ENCODE measurements at places on chromosomes 3 and 15.

DNA sequence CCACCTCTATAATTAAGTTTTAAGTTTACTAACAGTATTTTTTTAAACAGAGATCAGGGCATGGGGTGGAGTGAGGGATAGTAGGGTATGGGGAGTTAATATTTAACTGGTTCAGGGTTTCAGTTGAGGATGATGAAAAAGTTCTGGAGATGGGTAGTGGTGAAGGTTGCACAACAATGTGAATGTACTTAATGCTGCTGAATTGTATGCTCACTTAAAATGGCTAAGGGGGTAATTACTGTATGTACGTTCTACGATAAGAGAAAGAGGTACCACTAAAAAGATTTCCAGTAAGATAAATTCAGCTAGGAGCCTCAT lies 101.4 kb downstream of the TNIK start:
- DNase-seq: no peak
- H3K27ac ChIP-seq: no peak overlapping the region
- H3K27me3 ChIP-seq: no peaks in the 10 kb centered on the region
- no peak overlapping the region for H3K4me3 ChIP-seq
- H3K4me1 ChIP-seq: no peaks in the 10 kb centered on the region
- H3K36me3 ChIP-seq: no peaks in the 10 kb centered on the region

DNA sequence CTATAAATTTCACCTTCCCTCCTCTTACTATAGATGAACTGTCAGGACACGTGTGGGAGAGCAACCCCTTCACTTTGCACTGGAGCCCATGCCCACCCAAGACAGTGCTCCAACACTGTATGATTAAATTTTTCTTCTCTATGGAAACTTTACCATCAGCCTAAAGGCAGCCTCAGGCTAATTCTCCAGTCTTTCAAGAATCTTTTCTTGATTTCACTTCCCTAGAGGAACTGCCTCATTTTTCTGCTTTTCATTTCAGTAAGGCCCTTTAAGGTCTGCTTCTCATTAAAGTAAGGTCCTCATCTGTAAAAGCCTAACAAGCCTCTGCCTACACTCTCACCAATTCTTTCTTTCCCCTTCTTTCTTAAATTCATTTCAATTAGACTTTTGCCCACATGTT lies 137.3 kb downstream of the KCNMB2 start:
- DNase-seq: no peak
- H3K4me3 ChIP-seq: no peak overlapping the region
- no peaks in the 10 kb centered on the region for H3K36me3 ChIP-seq

- H3K4me3 ChIP-seq: no peak overlapping the region
- no peak overlapping the region for H3K27ac ChIP-seq
- no peak for DNase-seq
- no peaks in the 10 kb centered on the region for H3K4me1 ChIP-seq
Measured at GRCh38 chr3:106877627-106878026, 499.6 kb upstream of the CCDC54 start.

- no peak overlapping the region for H3K4me3 ChIP-seq
- no peaks in the 10 kb centered on the region for H3K4me1 ChIP-seq
- no peak for DNase-seq
- H3K27ac ChIP-seq: no peak overlapping the region
- no peaks in the 10 kb centered on the region for H3K27me3 ChIP-seq
Measured at GRCh38 chr3:143563786-143564185, 284.5 kb downstream of the SLC9A9 start.

DNA sequence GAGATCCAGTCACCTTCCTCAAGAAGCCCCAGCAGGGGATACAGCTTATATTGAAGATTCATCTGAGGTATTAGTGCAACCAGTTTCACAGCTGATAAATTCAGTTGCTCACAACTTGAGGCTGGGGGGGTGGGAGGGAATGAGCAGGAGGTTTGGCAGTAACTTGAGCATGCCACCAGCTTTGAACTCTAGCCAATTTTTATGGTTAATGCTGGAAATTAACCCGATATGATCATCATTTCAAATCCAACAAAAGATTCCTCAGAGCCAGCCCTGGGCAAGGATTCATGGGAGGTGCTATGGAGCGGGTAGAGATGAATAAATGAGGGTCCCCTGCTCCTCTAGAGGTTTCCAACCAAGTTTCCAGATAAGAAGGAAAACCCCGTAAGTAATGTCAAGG lies 73.1 kb upstream of the HES1 start:
- DNase-seq: no peak
- no peak overlapping the region for H3K4me3 ChIP-seq
- H3K4me1 ChIP-seq: no peaks in the 10 kb centered on the region
- H3K27ac ChIP-seq: no peak overlapping the region
- no peaks in the 10 kb centered on the region for H3K27me3 ChIP-seq

DNA sequence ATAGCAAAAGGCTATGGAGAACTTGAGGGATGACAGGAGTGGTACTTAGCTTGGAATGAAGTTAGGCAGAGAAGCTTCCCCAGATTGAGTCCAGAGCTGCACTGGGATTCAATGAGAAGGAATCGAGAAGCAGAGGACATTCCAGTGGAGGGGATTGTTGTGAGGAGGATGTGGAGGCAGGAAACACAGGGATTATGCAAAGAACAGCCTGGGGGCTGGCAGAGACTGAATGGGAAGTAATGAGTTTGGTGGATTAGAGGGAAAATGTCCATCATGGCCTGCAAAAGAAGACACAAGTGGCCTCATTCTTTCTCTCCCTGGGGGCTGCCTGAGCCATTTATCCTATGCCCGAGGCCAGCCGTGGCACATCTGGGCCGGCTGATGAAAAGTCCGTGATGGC lies 20.5 kb upstream of the SCN10A start:
- H3K4me1 ChIP-seq: no peaks in the 10 kb centered on the region
- H3K27ac ChIP-seq: no peak overlapping the region
- no peaks in the 10 kb centered on the region for H3K27me3 ChIP-seq
- H3K36me3 ChIP-seq: no peaks in the 10 kb centered on the region
- no peak overlapping the region for H3K4me3 ChIP-seq

GRCh38 chr3:14561051-14561960 lies 21.2 kb upstream of the GRIP2 start:
- no peaks in the 10 kb centered on the region for H3K27me3 ChIP-seq
- no peak overlapping the region for H3K4me3 ChIP-seq
- H3K4me1 ChIP-seq: no peaks in the 10 kb centered on the region
- H3K27ac ChIP-seq: no peak overlapping the region
- no peaks in the 10 kb centered on the region for H3K36me3 ChIP-seq

- H3K27ac ChIP-seq: peak overlapping the region; percentile 50
- H3K27me3 ChIP-seq: peaks cover 7% of the 10 kb centered on the region
- DNase-seq: no peak
- H3K4me3 ChIP-seq: no peak overlapping the region
Measured at GRCh38 chr3:46406443-46406787, 451 bp downstream of the CCR5AS start.

DNA sequence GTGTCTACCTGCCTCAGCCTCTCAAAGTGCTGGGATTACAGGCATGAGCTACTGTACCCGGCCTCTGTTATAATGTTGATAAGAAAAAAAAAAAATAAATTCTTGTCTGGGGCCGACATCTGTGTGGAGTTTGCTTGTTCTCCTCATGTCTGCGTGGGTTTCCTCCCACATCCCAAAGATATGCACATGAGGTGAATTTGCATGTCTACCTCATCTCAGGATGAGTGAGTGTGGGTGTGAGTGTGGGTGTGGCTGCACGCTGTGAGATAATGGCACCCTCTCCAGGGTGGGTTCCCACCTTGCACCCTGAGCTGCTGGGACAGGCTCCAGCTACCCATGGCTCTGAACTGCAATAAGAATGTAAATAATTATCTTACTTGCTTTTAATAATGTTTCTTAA lies 25.9 kb upstream of the UACA start:
- H3K4me1 ChIP-seq: no peaks in the 10 kb centered on the region
- no peak overlapping the region for H3K27ac ChIP-seq
- no peaks in the 10 kb centered on the region for H3K27me3 ChIP-seq
- DNase-seq: no peak

GRCh38 chr3:141059816-141060215 lies 8.7 kb downstream of the SPSB4 start:
- H3K4me1 ChIP-seq: no peaks in the 10 kb centered on the region
- no peak overlapping the region for H3K4me3 ChIP-seq
- no peaks in the 10 kb centered on the region for H3K36me3 ChIP-seq
- no peaks in the 10 kb centered on the region for H3K27me3 ChIP-seq

DNA sequence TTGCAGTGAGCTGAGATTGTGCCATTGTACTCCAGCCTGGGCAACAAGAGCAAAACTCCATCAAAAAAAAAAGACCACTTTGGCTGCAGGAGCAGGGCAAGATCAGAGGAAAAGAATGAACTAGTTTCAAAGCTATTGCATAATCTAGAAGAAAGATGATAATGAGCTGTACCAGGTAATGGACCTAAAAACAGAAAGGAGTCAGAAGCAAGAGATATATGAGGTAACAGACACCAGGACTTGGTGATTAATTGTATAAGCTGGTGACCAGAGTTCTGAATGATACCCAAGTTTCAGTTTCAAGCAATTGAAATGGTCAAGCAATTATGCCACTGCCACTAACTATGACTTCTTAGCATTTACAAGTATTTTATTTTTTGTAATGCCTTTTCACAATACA lies 2.9 kb downstream of the POLQ start:
- no peak overlapping the region for H3K4me3 ChIP-seq
- no peaks in the 10 kb centered on the region for H3K4me1 ChIP-seq
- H3K27ac ChIP-seq: no peak overlapping the region

GRCh38 chr15:99176757-99177156 lies 71.9 kb downstream of the SYNM start:
- DNase-seq: no peak
- H3K27ac ChIP-seq: peak overlapping the region; percentile 45
- H3K36me3 ChIP-seq: no peaks in the 10 kb centered on the region
- H3K4me1 ChIP-seq: peaks cover 4% of the 10 kb centered on the region

DNA sequence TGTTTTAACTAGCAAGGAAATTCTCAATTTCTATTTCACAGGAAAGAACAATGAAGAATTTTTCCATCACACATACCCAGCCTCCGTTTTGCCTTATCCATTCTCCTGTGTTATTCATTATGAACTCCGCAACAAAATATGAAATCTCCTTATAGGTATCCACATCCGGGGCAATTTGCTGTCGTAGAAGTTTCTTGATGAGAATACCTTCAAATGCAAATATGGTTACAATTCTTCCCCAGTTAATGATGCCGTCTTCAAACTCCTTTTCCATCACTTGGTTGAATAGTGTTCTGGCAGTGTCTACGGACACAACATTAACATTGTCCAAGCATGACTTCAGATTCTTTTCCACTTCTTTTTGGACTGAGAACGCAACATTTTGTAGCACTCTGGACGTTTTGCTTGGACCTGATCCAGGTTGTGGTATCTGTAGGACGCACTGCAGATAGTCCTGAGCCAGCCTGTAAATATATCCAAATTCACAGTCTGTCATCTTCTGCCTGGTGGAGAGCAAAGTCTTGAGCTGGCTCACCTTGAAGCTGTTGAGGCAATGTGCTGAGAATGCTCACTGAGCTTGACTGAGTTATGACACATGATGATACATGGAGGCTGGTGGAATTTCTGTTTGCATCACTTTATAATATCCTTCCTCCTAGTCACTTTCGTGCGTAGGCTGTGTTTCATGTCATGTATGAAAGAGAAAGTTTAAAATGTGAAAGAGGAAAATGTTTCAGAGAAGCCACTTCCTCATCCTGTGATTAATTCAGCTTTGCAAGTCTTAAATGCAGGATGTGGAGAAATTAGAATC lies at the start of gene BCL2A1:
Gene BCL2A1, minus strand, starts transcription at position 573 of the 811 bp plus-strand sequence. Its CDS starts 77 bp downstream, at position 496.
- H3K27me3 ChIP-seq: no peaks in the 10 kb centered on the region
- no peak for DNase-seq
- no peak within 1 kb of the TSS for H3K4me3 ChIP-seq
- H3K36me3 ChIP-seq: no peaks in the 10 kb centered on the region
- no peaks in the 10 kb centered on the region for H3K4me1 ChIP-seq

- no peak for DNase-seq
- no peak overlapping the region for H3K27ac ChIP-seq
- H3K4me1 ChIP-seq: no peaks in the 10 kb centered on the region
- H3K27me3 ChIP-seq: no peaks in the 10 kb centered on the region
- peaks cover 7% of the 10 kb centered on the region for H3K36me3 ChIP-seq
Measured at GRCh38 chr3:195870937-195871336, 37.4 kb downstream of the TNK2 start.

- DNase-seq: no peak
- H3K36me3 ChIP-seq: no peaks in the 10 kb centered on the region
- H3K4me1 ChIP-seq: peaks cover 11% of the 10 kb centered on the region
- no peak overlapping the region for H3K4me3 ChIP-seq
- peak overlapping the region; percentile 75 for H3K27ac ChIP-seq
Measured at GRCh38 chr15:68384451-68385239, 47.3 kb downstream of the ITGA11 start.

GRCh38 chr15:92928225-92928750 lies 28.2 kb downstream of the CHD2 start:
- H3K4me3 ChIP-seq: no peak overlapping the region
- no peaks in the 10 kb centered on the region for H3K4me1 ChIP-seq
- H3K36me3 ChIP-seq: peaks cover 5% of the 10 kb centered on the region

DNA sequence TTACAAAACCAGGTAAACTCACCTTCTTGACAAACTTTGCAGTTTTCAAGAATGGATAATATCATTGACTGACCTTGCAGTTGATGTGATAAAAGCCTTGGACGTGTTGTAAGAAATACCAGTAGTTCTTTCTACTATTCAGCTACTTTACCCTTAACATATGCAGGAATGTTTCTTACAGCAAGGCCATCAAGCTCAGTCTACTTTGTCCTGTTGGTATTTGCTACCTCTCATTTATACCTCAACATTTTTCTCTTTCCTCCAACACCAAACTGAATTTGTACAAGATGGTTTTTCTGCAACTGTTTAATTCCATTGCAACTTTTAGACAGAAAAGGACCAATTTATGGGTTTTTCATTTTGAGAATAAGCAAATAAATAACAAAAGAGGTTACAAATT lies 147.4 kb upstream of the BCHE start:
- no peak overlapping the region for H3K27ac ChIP-seq
- H3K4me3 ChIP-seq: no peak overlapping the region
- no peaks in the 10 kb centered on the region for H3K4me1 ChIP-seq
- H3K36me3 ChIP-seq: no peaks in the 10 kb centered on the region

DNA sequence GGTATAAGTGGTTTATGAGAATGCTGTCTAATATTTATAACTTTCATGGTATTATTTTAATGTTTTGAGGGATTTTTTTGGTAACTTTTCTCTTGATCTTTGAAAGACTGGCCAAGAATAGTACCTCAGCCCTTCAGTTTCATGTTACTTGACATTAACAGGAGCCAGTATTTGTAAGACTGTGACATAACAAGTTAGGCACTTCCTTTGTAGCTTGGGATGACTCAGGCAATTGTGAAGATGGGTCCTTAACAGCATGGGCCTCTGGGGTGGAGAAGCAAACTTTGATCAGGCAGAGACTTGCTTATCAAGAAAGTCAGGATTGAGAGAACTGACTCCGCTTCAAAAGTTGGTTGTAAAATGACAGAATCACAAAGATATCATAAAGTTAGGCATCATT lies 9.5 kb downstream of the LRRC49 start:
- no peak for DNase-seq
- H3K4me1 ChIP-seq: no peaks in the 10 kb centered on the region
- H3K27me3 ChIP-seq: no peaks in the 10 kb centered on the region
- H3K4me3 ChIP-seq: no peak overlapping the region
- H3K36me3 ChIP-seq: no peaks in the 10 kb centered on the region
- H3K27ac ChIP-seq: no peak overlapping the region

GRCh38 chr3:168342946-168343850 lies 247.5 kb upstream of the GOLIM4 start:
- H3K4me3 ChIP-seq: no peak overlapping the region
- H3K27ac ChIP-seq: no peak overlapping the region
- no peaks in the 10 kb centered on the region for H3K36me3 ChIP-seq

GRCh38 chr15:55660153-55660552 lies 72.0 kb upstream of the PYGO1 start:
- no peak for DNase-seq
- H3K36me3 ChIP-seq: no peaks in the 10 kb centered on the region
- no peak overlapping the region for H3K27ac ChIP-seq
- H3K27me3 ChIP-seq: no peaks in the 10 kb centered on the region
- H3K4me3 ChIP-seq: no peak overlapping the region

Data from breast epithelium (tissue), 4 donors.